ENCODE measurements at places on chromosomes 2 and 18.

GRCh38 chr2:118993392-118993752 is 51.4 kb downstream of the MARCO start:
- DNase-seq: no peak

GRCh38 chr2:240290432-240291336 is 144.8 kb upstream of the GPC1 start:
- DNase-seq: no peak

DNA sequence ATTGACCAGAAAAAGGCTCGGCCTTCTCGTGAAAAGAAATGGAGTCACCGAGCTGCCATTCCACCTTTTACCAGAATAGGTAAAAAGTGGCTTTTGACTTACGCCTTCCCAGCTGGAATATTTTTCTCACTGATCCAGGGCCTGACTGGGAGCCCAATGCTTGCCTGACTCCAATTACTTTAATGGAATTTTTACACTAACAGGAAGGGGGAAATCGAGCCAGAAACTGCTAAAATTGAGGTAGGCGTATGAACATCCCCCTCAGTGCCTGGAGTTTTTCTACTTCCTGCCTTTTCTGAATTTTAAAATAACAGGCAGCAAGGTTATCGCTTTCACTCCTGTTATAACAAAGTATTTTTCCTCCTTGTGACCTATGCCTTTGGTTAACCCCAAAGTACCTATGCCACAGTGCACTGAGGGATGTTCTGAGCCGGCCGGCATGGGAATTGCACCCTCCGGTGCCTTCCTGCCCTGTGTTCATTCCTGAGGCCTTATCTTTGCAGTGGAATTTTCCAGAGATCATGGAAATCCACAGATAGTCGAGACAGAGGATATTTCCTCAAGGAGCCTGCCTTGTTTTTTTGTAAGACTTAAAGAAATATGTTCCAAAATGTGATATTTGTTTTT is 18.3 kb upstream of the RPL31 start:
- DNase-seq: no peak

GRCh38 chr2:149021271-149021719 is 17.2 kb upstream of the LYPD6B start:
- no peak for DNase-seq

DNA sequence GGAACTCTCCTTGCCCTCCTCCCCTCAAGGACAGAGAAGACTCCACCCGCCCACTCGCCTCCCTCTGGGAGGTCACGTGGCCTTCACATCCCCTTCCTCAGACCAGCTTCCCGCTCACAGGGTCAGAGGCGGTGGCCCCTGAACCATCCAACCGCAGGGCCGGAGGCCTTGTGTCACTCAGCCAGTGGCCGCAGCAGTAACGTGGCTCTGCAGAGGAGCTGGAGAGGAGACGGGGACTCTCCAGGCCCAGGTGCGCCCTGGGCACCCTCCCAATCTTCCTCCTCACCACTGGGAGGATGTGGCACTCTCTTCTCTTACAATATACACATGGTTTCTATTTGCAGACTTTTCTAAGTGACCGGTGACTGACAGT is 161.7 kb downstream of the TWIST2 start:
- no peak for DNase-seq

GRCh38 chr2:121648206-121649148 is 785 bp downstream of the CLASP1 start:
- no peak for DNase-seq

GRCh38 chr18:38368886-38369285 is 803.3 kb upstream of the CELF4 start:
- no peak for DNase-seq

- peak; percentile 4 for DNase-seq
Observed at GRCh38 chr18:79597176-79597830, 82.3 kb upstream of the CTDP1 start.
